GF-D8 (cell line): ENCODE measurements at places on chromosomes 13 and 19.

DNA sequence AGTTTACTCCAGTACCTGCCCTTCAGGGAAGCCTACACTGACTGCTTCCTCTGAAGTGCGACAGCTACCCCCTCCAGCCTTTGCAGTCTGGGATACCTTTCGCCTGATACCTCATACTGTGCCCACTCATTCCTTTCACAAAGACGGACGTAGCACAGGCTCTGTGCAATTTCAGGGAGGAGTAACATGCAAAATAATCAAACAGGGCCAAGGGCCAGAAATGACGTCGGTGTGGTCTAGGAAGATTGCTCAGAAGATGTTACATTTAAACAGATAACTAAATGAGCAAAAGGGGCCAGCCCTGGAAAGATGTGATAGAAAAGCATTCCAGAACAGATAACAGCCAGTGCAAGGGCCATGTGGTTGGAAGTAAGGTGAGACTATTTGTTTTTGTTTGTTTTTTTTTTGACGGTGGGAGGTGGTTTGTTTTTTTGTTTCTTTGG is 6.6 kb upstream of the DDX39A start:
- no peak for DNase-seq

DNA sequence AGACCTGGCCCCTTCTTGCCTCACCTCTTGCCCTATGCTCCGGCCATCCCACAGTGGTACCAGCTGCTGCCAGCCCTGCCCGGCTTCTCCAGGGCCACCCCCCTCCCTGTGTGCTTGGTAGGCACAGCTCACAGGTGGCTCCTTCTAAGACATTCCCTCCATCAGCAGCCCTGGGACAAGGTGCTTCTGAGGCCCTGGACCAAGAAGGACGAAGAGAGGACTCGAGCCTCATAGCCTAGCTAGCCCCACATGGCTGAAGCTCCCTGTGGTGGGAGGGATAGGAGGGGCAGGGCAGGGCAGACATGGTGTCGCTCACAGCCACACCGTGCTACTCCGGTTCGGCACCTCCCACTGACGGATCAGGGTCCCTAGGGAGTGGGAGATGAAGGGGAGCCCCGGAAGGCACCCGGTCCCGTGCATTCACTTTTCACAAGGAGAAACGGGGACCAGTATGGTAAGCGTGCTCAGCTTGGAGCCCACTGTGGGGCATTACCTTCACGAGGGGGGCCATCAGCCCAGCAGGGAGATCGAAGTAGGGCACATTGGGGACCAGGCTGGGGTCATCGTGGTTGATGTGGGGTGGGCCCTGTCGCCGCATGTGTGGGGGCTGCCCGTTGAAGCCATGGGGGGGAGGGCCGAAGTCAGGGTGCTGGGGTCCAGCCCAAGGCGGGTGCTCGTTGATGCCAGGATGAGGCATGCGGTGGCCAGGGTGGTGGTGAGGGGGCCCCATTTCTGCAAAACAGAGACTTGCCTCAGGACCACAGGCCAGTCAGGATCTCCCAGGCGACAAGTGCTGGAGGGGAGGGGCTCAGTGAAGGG is 19.5 kb downstream of the CHERP start:
- DNase-seq = no peak

DNA sequence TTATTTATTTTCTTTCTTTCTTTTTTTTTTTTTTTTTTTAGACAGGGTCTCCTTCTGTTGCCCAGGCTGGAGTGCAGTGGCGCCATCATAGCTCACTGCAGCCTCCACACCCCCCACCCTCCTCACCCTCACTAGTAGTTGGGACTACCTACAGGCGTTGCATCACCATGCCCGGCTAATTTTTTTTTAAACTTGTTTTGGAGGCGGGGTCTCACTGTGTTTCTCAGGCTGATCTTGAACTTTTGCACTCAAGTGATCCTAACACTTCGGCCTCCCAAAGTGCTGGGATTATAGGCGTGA is 33.6 kb downstream of the GJA3 start:
- DNase-seq = no peak

- no peak for DNase-seq
Measured at GRCh38 chr19:32038021-32038920, 307.1 kb upstream of the ZNF507 start.

- DNase-seq = no peak
Measured at GRCh38 chr13:40116008-40116407, 460.5 kb downstream of the COG6 start.

- no peak for DNase-seq
Measured at GRCh38 chr13:37752146-37752545, 117.4 kb downstream of the TRPC4 start.

GRCh38 chr13:32453981-32454380 is 26.1 kb upstream of the N4BP2L1 start:
- no peak for DNase-seq

DNA sequence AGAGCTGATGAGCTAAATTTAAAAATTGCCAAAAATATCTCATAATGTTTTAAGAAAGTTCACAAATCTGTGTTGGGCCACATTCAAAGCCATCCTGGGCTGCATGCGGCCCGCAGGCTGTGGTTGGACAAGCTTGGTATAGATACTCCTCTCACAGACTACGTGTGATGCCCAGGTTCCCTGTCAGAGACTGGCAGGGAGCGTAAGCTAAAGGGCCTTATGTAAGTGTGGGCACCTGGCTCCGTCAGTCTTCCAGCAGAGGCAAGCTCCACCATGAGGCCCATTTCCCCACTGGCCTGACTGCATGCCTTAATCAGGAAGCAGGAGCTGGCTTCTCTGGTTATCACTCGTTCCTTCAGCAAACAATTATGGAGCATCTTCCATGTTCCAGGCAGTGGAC is 200.2 kb downstream of the FOXO1 start:
- no peak for DNase-seq

GRCh38 chr19:49682274-49682673 is 5.2 kb downstream of the PRMT1 start:
- DNase-seq = no peak

- DNase-seq = no peak
Measured at GRCh38 chr13:21330126-21330861, 128.8 kb downstream of the ZDHHC20 start.

- DNase-seq = no peak
Measured at GRCh38 chr13:100600915-100601314, 12.3 kb upstream of the GGACT start.

DNA sequence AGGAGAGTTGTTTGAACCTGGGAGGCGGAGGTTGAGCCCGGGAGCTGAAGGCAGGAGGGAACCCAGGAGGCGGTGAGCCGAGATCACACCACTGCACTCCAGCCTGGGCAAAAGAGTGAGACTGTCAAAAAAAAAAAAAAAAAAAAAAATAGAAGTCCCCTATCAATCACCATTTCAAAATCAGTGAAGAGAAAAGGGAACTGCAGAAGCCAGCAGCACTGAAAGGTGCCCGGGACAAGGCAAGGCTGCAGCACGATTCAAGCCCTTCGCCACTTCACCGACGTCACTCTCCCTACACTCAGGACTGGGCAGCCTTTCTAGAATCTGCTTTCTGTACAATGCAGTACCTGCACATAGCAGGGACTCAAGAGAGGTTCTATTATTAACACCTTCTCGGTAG is 21.9 kb upstream of the USP12 start:
- no peak for DNase-seq

DNA sequence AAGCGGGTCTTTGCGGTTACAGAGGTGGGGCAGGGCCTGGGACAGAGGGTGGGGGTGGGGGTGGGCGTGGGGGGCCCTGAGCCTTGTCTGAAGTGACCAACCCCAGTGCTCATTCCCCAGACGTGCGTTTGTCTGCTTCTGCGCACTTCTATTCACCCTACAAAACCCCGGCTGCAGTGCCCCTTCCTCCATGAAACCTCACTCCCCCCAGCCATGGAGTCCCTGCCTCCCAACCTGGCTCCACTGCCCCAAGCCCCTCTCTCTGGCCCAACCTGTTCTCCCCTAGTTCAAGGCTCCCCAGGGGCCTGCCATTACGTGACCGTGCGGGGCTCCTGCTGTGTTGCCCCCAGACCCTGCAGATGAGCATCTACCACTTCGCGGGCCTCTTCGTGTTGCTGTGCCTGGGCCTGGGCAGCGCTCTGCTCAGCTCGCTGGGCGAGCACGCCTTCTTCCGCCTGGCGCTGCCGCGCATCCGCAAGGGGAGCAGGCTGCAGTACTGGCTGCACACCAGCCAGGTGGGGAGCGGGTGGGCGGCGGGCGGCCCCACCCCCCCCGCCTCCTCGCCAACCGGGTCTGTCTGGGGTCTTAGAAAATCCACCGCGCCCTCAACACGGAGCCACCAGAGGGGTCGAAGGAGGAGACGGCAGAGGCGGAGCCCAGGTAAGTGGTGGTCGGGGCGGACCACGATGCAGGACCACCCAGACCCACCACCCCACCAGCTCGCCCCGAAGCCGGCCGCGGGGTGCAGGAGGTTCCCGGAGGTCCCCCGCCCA is 8.2 kb downstream of the GRIN3B start:
- no peak for DNase-seq

DNA sequence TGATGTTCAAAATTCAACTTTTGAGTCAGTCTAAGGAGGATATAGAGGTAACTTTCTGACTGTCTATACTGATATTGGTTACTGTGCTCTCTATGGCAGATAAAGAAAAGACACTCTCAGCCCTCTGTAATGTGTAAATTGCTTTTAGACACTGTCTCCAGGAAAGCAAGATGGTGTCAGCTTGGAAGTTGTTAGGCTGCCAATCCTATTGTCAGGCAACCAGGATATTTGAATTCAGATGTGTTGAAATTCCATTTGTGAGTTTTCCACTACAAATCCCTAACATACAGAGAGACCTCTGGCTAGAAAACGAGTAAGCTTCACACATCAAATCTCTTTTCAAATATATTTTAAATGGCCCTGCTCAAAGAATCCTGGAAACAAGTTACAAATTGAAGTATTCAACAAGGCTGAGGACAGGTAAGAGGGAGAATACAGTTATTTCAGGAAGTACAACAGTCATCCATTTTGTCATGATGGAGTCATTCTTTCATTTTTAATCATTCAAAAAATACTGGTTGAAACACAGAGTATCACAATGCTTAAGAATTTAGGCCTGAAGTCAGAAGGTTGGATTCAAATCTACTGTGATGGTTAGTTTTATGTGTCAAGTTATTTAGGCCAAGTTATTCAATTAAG is 312.0 kb downstream of the OLFM4 start:
- DNase-seq = no peak

DNA sequence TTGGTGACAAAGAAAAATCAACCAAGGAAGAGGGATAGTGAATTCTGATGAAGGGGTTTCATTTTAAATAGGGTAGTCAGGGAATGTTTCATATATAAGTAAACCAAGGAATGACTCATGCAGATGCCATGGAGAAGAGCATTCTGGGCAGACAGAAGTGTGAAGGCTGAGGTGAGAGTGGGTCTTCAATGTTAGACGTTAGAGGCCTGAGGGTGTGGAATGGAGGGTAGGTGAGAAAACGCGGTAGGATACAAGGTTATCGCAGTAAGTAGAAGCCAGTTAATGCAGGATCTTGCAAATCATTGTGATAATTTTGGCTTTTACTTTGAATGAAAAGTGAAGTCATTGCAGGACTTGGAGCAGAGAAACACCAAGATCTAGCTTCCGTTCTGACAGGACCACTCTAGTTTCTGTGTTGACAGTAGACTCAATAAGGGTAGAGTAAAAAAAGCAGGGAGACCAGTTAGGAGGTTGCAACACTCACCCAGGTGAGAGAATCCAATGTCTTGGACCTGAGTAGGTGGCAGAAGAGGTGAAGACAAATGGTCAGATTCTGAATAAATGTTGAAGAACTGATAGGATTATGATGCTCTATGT is 225.2 kb upstream of the TMTC4 start:
- DNase-seq = no peak

GRCh38 chr19:45424191-45425058 is 708 bp upstream of the ERCC1 start:
- DNase-seq = peak; percentile 52

DNA sequence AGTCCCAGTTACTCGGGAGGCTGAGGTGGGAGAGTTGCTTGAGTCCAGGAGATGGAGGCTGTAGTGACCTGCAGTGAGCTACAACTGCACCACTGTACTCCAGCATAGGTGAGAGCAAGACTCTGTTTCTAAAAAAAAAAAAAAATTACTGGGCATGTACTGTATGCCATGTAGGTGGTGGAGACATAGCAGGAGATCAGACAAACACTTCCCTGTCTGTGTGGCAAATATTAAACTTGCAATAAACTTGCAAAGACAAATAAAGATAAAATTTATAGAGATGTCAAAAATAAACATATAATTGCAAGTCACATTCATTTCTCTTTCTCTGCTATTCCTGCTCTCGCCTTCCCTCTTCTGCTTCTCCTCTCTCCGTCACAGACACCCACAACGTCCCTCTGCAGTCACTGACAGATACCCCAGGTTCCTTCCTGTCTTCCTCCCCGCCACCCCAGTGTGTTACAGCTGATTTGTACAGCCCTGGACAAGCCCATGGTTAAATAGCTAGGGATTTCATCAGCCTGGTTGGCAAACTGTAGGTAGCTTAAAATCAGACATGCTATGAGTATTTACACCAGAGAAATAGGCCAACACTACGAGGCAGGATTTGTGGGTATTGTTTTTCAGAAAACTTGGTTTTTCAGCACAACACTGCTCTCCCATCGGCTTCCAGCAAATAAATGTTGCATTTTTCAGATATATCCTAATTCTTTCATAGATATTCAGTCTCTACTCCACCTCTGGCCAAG is 1.3 kb upstream of the CD177 start:
- no peak for DNase-seq

- DNase-seq = no peak
Measured at GRCh38 chr13:30898678-30899241, 7.3 kb upstream of the MEDAG start.

DNA sequence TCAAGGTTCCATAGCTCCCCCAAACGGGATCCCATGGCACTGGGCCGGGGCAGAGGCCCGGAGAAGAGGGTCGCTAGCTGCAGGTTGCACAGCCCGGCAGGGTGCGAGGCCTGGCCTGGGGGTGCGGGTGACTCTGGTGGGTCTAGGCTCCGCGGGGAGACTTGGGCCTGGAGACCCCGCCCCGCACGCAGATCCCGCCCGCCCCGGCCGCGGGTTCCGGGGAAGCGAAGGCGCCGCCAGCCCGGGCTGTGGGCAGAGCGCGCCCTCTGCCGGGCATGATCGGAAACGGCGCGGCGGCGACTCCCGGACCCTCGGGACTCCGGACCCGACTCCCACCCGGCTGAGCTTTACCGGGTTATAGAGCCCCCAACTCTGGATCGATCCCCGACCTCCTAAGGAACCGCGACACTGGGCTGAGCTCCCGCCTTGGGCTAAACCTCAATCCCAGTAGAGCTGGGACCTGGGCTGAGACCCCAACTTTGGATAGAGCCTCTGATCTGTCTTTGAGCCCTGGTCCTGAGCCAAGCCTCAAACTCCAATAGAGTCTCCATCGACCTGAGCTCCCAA is 3.1 kb upstream of the TNFAIP8L1 start:
- DNase-seq = no peak

GRCh38 chr13:101178406-101178805 is 237.9 kb downstream of the NALCN start:
- DNase-seq = no peak

GRCh38 chr13:99250982-99251825 is 7.0 kb downstream of the GPR18 start:
- no peak for DNase-seq
